GM13977 (cell line): ENCODE measurements at places on chromosomes 4 and X.
A peak's percentile ranks its signal among the peaks of the same experiment; 100 is the strongest.

DNA sequence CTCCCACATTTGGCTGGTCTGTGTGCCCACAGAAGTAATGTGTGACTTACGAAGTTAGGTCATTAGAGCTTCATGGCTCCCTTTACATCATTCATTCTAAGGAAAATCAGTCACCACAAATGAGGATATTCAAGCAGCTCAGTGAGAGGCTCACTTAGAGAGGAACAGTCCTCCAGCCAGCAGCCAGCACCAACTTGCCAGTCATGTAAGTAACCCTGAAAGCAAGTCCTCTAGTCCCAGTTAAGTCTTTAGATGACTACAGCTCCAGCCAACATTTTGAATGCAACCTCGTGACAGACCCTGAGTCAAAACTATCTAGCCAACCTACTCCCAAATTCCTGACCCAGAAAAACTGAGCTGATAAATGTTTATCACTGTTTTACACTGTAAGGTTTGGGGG lies 71.3 kb downstream of the LRBA start:
- no peak for DNase-seq

- DNase-seq, result no peak
Measured at GRCh38 chr4:158169506-158169905, 3.3 kb downstream of the GASK1B start.

DNA sequence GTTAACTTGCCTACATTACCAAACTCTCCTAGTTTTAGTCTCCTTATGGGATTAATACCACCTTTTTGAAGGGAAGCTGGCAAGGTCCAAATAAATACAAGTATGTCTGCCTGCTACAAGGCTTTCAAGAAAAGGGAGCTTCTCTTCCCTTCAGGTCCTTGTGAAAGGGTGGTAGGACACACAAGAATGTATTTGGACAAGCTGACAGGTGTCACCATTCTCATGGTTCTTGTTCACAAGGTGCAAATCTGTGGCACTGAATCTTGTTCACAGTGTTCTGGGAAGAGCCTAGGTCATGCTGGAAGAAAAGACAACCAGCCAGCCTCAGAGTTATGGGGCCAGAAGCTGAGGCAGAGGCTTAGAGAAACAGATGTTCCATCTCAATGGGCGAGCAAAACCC lies 41.9 kb downstream of the GPC3 start:
- no peak for DNase-seq

DNA sequence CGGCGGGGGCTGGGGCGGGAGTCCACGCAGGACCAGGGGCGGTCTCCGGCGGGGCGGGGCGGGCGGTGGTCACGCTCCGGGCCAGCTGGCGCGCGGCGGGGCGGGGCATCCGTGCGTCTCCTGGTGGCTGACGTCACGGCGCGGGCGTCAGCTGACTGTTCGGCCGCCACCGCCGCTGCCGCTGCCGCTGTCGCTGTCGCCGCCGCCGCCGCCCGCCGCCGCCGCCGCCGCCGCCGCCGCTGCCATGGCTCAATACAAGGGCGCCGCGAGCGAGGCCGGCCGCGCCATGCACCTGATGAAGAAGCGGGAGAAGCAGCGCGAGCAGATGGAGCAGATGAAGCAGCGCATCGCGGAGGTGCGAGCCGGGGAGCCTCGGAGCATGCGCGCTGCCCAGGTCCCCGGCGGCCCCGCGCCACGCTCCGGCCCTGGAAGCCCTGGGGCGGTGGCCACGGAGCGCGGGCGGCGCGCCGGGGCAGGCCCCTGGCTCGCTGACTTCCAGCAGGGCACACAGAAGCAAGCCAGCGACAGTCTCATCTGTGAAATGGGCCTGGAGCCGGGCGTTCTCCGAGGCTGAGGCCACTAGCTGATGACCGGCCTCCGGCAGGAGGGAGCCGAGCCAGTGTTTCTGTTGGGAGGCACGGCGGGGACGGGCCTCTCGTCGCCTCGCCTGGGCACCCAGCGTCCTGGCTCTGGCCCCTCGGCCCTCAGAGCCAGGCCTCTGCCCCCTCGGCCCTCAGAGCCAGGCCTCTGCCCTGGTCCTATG lies at the start of gene FAM50A:
TSS of gene FAM50A (plus strand) at position 150 of the 763 bp plus-strand sequence. CDS start at position 245, 95 bp downstream.
- peak; percentile 93 for DNase-seq

DNA sequence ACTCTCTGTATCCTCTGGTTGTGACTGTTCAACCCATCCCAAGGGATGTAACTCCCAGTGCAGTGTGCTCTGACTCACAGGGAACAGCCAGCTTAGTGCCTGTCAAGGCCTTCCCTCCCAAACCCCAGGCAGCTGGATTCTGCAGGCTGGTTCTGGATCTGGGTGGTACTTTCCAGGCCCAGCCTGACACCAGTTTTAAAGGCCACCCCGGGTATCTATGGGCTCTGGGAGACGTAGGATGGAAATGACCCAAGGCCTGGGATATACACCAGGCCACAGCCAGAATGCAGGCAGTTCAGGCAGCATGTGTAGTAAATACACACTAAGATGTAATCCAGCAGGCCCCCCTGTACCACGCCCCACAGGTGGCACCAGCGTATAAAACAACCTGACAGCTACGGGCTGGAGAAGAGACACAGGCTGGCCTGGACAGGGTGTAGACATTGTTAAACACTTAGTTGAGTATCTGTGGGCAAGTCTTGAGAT lies 64.2 kb downstream of the SPINK2 start:
- DNase-seq, result peak; percentile 26

DNA sequence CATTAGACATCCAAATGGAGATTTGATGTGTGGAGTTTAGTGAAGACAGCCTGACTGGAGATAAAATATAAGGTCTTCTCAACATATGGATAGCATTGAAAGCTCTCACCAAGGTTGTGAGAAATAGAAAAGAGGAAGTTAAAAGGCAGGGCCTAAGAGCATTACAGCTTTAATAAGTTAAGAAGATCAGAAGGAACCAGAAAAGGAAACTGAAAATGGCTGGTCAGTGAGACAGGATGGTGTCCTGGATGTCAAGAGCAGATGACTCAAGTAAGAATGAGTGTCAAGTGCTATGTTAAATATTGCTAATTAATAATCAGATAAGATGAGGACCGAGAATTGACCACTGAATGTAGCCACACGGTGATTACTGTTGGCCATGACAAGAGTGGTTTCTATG lies 642.9 kb downstream of the STPG2 start:
- peak; percentile 0 for DNase-seq

DNA sequence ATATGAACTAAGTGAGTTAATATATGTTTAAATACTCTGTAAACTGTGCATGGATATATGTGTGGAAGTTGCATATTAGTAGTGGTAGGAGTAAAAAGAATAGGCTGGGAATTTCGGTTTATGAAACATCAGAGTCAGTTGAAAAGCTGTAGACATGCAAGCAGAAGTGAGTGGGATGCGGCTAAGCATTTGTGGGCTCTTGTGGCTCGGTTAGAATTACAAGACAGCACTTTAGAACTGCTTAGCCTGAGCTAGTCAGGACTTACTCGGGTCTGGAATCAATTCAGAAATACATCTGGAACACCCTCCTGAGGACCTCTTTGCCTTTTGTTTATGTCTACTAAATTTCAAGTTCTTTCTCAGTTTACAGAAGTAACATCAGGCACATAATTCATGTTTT lies 93.6 kb downstream of the AFF2 start:
- no peak for DNase-seq

- no peak for DNase-seq
Measured at GRCh38 chrX:16207634-16208033, 40.4 kb downstream of the MAGEB17 start.

DNA sequence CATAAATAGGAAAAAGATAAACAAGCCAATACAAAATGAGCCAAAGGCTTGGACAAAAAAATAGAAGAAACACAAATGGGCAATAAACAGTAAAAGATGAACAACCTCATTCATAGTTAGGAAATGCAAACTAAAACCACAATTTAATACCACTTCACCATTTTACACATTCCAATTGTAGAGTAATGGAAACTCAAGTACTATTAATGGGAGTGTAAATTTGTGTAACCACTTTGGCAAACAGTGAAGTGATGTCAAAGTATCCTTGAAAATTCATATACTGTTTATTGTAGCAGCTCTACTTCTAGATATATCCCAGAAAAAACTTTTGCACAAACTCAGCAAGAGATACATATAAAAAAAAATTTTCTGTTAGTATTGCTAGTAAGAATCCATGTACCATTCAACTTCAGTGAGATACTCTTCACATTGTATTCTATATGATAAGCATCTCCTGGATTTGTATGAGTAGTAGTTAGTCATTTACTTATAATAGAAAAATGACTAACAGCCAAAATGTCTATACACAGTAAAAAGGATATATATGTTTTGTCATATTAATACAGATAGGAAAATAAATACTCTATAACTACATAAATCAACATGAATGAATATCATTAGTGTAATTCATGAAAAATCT lies 229.8 kb downstream of the DKK2 start:
- DNase-seq, result no peak

- DNase-seq, result peak; percentile 4
Measured at GRCh38 chr4:104451573-104451972, 43.1 kb downstream of the CXXC4 start.

- DNase-seq, result no peak
Measured at GRCh38 chrX:16814597-16814996, 28.3 kb downstream of the TXLNG start.

GRCh38 chr4:89356086-89356485 lies 48.5 kb upstream of the GPRIN3 start:
- no peak for DNase-seq

DNA sequence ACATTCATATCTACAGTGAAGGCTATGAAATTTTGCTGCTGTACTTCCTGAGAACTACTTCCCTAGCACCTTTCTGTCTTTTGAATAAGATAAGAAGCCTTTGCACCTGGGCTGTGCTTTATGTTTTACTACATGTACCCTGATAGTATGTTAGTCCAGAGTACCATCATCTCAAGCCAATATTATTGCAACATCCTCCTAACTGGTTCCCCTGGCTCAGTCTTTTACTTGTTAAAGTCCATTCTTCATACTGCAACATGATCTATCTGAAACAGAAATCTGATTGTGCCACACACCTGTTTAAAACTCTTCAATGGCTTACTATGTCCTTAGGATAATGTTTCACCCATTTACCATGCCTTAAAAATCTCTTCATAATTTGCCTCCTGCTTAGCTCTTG lies 102.3 kb downstream of the AGTR2 start:
- DNase-seq, result no peak
